ENCODE measurements at places on chromosomes 1 and 21. TPM values are rescaled to one million over a fixed set of nuclear protein-coding genes. Genes with fewer than 3 reads are reported as not detected.

Gene ADAMTS4
- total RNA-seq = 5.7 TPM

Gene CFHR2
- total RNA-seq = not detected

Gene ENO1
- total RNA-seq = 688 TPM

Gene SLC35F3
- 0.75 TPM for total RNA-seq

Gene GPR3
- 1.3 TPM for total RNA-seq

Gene FCRL1
- not detected for total RNA-seq

Gene PEX11B
- total RNA-seq = 28.7 TPM

Gene LCA5L
- total RNA-seq = 0.30 TPM

Gene RAP1GAP
- 3.3 TPM for total RNA-seq

Gene GBP4
- 0.46 TPM for total RNA-seq

Gene PRDM16
- 0.56 TPM for total RNA-seq

Gene FABP3
- total RNA-seq = 2.5 TPM

Gene NEGR1
- 7.8 TPM for total RNA-seq

Gene SLC41A1
- 12.8 TPM for total RNA-seq

Gene CCDC27
- not detected for total RNA-seq

Gene AADACL3
- 48.0 TPM for total RNA-seq

Gene CRYAA
- not detected for total RNA-seq

Gene IL19
- total RNA-seq = not detected

Gene PTPRU
- total RNA-seq = 31.6 TPM

Gene LCE1C
- 2,689 TPM for total RNA-seq

Gene LHX8
- total RNA-seq = not detected

Gene CTSK
- total RNA-seq = 73.3 TPM

Gene VHLL
- not detected for total RNA-seq

Gene FAM72B
- 1.7 TPM for total RNA-seq

Gene SPATA45
- not detected for total RNA-seq

Gene HES5
- total RNA-seq = 8.1 TPM

Gene NUF2
- total RNA-seq = 2.2 TPM

Gene SLC44A3
- total RNA-seq = 6.6 TPM

Gene CIART
- total RNA-seq = 26.5 TPM

Gene EPHA2
- total RNA-seq = 63.6 TPM

Gene ADGRL2
- 37.7 TPM for total RNA-seq

Gene WNT4
- total RNA-seq = 18.8 TPM

Gene LY9
- 1.1 TPM for total RNA-seq

Gene RRP1B
- 18.6 TPM for total RNA-seq

Gene CD1C
- total RNA-seq = 2.7 TPM

Gene CLDN14
- not detected for total RNA-seq

Gene SERPINC1
- not detected for total RNA-seq

Gene NENF
- total RNA-seq = 82.8 TPM

Gene KCNH1
- not detected for total RNA-seq

Gene ALX3
- not detected for total RNA-seq

Gene SMPDL3B
- total RNA-seq = 3.5 TPM

Gene C1QB
- total RNA-seq = 54.6 TPM

Gene GFI1
- 0.36 TPM for total RNA-seq

Gene MX2
- total RNA-seq = 8.9 TPM

Gene PADI3
- total RNA-seq = 2.1 TPM

Gene FRRS1
- 37.1 TPM for total RNA-seq

Gene NR1I3
- not detected for total RNA-seq

Gene ARHGEF16
- total RNA-seq = 11.2 TPM

Data from lower leg skin (tissue), 4 donors.